Naive thymus-derived CD8-positive, alpha-beta T cell (primary cell): ENCODE measurements at places on chromosomes 3 and 15.
A peak's percentile ranks its signal among the peaks of the same experiment; 100 is the strongest.

DNA sequence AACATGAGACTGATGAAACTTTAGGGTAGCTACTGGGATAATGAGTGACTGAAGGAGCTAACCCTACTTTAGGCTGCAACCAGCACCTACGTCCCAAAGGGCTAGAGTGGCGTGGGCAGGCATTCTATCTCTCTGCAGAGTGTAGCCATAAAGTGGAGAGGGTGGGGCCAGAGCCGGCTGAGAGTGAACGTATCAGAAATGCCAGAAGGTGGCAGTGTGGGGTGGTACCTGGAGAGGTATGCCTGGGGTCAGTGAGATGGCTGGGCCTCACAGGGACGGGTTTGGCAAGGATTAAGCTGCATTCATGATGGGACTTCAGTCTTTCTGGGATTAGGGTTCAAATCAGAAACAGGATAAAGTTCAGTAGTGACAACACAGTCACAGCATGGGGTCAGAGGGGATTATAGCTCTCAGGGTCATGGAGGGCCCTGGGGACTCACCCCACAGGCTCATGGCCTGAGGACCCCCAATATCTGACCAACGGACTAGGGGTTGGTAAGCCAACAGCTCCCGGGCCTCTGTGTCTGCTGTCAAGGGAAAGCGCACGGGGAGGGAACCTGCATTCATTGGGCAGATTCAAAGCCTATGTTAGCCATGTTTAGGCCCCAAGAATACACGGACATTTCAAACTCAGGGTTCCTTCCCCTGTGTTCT, 86.5 kb upstream of the FOXB1 start:
- peak; percentile 81 for DNase-seq

DNA sequence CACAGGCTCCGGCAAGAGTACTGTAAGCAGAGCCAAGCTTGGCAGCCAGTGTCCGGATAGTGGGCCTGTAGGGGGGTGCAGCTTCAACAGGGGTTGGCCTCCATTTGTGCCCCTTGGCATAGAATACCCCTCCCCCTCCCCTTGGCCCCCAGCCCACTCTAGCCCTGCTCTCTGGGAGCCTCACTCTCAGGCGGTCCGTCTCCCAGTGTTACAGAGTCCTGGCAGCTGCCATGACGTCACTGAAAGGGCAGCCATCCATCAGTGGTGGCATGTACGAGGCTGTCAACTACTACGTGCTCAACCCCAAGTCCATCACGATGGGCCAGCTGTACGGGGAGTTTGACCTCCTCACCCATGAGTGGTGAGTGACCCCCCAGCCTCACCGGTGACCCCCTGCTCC, 50.4 kb downstream of the DNAH1 start:
- no peak for DNase-seq

DNA sequence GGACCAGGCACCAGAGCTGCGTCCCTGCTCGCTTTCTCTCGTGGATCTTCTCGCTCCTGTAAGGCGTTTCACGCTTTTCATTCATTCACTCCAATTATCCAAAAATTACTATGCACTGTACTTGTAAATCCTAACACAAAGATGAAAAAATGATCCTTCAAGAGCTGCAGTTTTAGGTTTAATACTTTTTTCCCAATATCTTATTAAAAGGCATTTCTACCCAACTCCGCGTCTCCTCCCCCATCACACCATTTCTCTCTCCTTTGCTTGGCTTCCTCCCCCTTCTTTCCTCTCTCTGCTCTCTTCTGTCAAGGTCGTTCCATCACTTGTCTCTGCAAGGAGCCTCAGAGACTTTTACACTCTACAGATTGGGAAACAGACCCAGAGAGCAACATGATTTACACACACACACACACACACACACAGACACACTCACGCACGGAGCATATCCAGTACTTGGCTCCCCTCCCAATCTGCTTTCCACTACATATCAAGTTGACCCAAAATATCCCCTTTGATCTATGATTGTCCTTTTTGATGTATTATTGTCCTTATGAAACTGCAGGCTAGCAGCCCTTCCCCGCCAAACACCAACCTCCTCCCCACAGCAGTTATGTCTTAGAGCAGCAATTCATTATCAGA, 479 bp upstream of the CLDN1 start:
- DNase-seq: no peak

- DNase-seq: no peak
Observed at GRCh38 chr15:100464888-100465287, 63.9 kb downstream of the CERS3 start.

DNA sequence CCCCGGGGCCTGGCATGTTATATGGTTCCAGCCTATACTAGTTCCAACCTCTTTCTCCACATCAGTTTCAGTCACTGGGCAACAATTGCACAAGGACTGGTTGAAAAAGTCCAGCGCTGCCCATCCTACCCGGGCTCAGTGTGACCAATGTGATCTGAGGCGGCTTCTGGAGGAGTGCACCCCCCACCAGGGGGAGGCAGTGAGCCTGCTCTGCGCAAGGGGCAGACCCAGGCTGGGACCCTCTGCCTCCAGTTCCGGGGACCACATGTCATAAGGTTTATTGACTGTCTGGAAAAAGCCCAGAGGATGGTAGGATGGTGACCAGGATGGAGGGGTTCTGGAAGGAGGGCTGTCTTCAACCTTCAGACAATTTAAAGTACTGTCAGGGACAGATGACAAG, 25.6 kb upstream of the NR2E3 start:
- DNase-seq: no peak

GRCh38 chr15:68482246-68482645, 50.3 kb upstream of the ITGA11 start:
- no peak for DNase-seq
